ENCODE measurements at places on chromosomes 3 and 15. TPM values are rescaled to one million over a fixed set of nuclear protein-coding genes. Genes with fewer than 3 reads are reported as not detected.

Gene TMEM42
- 18.6 TPM for total RNA-seq

Gene SLC9C1
- not detected for total RNA-seq

Gene UBA3
- 47.1 TPM for total RNA-seq

GRCh38 chr3:41467481-41467880 lies 268.2 kb downstream of the CTNNB1 start:
- no peak for DNase-seq

GRCh38 chr3:4938281-4938982 lies 40.8 kb upstream of the BHLHE40 start:
- DNase-seq, result no peak

DNA sequence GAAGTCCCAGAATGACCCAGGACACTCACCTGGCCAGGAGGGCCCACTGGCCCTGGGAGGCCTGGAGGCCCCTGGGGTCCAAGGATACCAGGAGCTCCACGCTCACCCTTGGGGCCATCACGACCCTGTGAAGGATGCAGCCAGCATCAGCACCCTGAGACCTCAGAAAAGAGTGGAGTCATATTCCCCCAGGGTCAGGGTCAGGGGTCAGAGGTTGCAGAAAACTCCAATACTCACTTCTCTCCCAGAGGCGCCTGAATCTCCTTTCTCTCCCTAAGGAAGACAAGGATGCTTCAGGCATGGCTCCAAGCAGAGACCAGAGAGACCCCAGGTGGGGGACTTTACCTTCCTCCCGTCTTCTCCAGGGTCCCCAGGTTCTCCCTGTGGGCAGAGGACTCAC lies 13.1 kb upstream of the UCN2 start:
- DNase-seq, result no peak

GRCh38 chr3:100777271-100777670 lies 68.0 kb downstream of the TFG start:
- no peak for DNase-seq

GRCh38 chr3:183587336-183587735 lies 31.8 kb upstream of the KLHL6 start:
- no peak for DNase-seq

- peak; percentile 24 for DNase-seq
These were observed 4.1 kb upstream of the GCSAM start for GRCh38 chr3:112136959-112137693.

GRCh38 chr15:46576646-46577395 lies 942.0 kb downstream of the SQOR start:
- DNase-seq, result no peak

DNA sequence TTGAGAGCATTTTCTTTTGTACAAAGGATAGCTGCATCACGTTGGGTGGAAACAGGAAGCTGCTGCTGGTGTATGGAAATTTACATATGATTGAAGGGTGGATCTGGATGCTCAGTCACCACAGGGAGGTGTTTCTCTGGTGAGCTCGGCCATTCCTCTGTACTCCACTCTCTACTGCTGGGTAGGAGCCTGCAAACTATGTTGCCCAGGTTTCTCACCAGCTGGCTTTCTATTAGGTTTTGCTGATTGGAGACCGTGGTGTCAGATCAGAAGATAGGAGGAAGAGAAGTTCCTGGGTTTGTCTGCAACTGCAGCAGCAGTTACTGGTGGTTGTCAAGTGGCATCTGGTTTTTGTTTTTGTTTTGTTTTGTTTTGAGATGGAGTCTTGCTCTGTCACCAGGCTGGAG lies 61.7 kb downstream of the TAMM41 start:
- DNase-seq, result no peak

DNA sequence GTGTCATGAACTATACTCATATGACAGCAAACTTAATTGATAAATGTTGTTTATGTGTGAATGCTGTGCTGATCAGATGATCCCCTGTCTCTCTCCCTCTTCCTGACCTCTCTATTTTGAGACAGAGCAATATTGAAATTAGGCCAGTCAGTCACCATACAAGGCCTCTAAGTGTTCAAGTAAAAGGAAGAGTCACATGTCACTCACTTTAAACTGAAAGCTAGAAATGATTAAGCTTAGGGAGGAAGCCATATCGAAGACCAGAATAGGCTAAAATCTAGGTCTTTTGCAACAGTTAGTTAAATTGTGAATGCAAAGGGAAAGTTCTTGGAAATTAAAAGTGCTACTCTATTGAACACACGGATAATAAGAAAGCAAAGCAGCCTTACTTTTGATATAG lies 498.6 kb downstream of the ZPLD1 start:
- no peak for DNase-seq

Measured in Caki2 (cell line).